SK-N-MC (cell line): ENCODE measurements at places on chromosomes 16 and 17.

- no peak for DNase-seq
Measured at GRCh38 chr16:29699324-29700219, 20.6 kb downstream of the QPRT start.

DNA sequence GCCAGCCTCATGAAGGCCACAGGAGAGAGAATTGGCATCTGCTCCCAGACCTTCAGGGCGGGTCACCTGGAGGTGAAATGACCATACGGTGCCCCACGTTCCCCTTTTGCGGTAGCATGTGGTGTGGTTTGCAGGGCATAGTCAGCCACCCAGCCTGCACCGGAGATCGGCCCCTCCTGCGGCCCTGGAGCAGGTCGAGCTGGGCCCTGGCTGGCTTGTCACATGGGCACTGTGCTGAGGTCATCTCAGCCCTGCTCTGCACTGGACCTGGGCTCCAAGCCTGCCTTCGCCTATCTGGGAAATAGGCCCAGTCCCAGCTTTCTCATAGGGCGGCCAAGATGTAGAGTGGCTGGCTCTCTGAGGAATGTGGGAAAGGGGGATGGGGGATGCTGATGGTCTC is 16.2 kb downstream of the GSE1 start:
- DNase-seq, result no peak

- no peak for DNase-seq
Measured at GRCh38 chr17:44924107-44924544, 8.8 kb upstream of the GFAP start.

DNA sequence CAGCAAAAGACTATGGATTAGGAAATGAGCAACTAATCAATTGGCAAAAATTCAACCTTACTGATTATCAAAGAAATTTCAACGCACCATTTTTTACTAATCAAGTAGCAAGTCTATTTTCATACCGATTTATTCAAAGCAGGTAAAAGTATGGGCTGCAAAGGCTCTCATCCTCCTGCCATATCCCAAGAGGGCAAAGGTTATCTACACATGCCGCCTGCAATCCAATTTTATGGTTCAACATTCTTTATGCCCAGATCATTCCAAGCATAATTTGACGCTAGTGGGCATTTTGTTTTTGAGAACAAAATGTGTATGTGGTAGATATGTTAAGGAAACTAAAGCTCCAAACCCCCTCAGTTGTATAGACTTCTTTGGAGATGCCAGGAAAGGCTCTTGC is 270.6 kb downstream of the MAF start:
- DNase-seq, result no peak

- DNase-seq, result no peak
Measured at GRCh38 chr16:53159781-53160436, 105.1 kb downstream of the CHD9 start.

DNA sequence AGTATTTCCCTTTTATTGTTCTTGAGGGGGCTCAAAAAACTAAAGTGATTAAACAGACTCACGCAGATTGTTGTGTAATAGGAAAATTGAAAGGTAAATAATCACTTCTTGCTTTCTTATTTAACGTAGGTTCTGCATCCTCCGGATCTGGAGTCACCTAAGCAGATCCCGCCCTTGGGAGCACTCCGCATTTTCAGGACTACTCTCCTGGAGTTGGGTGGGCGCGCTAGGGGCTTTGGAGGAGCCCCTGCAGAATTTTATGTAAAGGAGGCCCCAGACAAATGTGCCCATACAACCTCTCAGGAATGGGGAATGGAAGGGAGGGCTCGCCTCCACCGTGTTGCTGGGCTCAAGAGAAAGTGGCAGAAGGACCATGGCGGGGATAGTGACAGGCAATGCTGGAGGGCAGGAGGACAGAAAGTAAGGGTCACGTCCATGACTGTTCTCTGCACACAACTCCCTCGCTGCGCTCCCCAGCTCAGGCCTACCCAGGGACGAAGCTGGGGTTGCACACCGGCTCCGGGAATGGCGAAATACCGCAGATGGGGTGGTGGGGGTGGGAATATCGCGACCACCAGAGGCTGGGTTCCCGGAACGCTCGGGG is 8.3 kb downstream of the MT2A start:
- no peak for DNase-seq

GRCh38 chr17:62093188-62094155 is 28.4 kb upstream of the MED13 start:
- no peak for DNase-seq

DNA sequence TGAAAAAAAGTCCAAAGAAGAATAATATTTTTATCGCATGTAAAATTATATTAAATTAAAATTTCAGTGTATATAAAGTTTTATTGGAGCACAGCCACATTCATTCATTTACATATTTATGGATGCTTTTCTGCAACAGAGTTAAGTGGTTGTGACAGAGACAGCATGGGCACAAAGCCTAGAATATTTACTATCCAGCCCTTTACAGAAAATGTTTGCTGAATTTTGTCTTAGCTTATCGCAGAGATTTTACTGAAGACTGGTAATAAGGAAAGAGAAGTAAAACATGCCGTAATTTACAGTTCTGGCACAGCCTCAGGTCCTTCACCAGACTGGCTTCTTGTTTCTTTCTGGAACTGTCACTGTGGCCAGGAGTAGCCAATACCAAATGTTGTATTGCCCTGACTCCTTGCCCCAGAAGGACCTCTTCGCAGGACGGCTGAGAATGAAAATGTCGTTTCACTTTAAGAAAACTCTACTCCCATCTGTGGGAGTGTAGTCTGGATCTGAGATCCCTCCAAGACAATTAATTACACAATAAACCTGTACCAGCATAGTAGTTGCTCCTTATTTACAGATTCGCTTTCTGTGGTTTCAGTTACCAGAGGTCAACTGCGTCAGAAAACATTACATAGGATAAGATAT is 94.9 kb upstream of the GOT2 start:
- DNase-seq, result no peak

- no peak for DNase-seq
Measured at GRCh38 chr16:67389911-67390815, 3.1 kb downstream of the TPPP3 start.
